ENCODE measurements at places on chromosomes 7 and 10.

- no peak for DNase-seq
Observed at GRCh38 chr7:68537774-68538071, 1060.6 kb upstream of the AUTS2 start.

- no peak for DNase-seq
Observed at GRCh38 chr7:131384286-131384635, 56.6 kb downstream of the MKLN1 start.

DNA sequence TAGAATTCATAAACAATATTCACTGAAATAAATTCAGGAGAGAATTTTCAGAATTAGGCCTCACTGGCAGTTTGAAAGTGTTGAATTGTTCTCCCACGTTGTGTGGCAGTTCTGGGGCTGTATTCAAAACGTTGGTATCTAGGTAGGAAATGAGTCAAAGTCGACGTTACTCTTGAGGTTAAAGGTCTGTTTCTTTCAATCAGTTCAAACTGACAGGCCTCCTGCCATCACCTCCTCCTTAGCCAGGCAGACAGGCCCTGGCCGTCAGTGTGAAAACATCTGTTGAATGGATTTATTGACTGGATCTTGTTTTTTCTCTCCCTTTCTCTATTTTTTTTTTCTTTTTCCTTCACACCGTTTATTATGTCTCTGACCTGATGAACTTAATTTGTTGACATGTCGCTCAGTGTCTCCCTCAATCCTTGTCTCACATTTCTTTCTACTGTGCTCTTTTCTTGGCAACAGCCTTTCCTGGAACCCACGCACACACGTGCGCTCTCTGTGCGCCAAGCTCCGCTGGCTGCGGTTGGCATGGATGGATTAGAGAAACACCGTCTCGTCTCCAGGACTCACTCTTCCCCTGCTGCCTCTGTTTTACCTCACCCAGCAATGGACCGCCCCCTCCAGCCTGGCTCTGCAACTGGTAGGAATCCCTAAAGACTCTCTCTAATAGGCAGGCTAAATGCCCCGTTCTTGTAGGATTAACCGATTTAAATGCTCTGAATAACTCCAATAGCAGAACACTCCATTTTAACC, 231.7 kb downstream of the HDAC9 start:
- DNase-seq, result peak; percentile 77

- DNase-seq, result peak; percentile 44
Observed at GRCh38 chr7:18320971-18321567, 174.5 kb upstream of the HDAC9 start.

- DNase-seq, result no peak
Observed at GRCh38 chr7:112882991-112883390, 92.8 kb upstream of the TMEM168 start.

GRCh38 chr7:106125417-106125816, 13.3 kb upstream of the SYPL1 start:
- no peak for DNase-seq

GRCh38 chr7:115127399-115128021, 205.6 kb downstream of the MDFIC start:
- DNase-seq, result no peak

DNA sequence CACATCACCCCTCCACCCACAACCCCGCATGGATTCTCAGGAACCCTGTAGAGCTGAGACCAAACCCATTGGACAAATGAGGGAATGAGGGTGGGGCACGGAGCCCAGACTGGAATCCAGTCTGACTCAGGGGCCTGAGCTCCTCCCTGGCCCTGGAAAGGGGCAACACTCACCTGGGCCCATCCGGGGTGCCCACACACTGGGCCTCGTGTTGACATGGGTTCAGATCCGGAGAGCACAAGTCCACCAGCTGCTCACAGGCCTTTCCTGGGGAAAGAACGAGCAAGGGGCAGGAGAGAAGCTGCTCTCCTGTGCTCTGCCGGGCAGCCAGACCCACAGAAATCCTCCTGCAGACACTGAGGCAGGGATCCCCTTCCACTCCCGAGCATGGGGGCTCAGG, 172.2 kb downstream of the SLIT1 start:
- DNase-seq, result no peak

DNA sequence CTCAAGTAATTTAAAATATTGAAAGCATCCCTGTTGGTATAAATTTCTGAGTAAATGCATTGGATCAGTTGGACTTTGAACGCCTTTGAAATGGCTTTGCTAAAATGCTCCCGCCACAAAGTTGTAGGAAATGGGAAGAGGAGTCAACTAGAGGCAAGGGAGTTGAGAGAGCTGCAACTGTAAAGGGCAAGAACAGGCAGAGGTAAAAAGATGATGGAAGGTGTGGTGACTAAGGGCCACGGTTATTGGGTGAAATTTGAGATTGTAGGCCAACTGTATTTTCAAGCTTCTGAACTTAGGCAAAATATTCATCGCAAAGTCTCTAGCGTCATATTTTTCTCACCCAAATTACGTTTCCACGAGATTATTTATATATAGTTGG, 595 bp upstream of the SUMF2 start:
- DNase-seq, result no peak

GRCh38 chr7:53340220-53340619, 304.8 kb downstream of the POM121L12 start:
- no peak for DNase-seq

- DNase-seq, result no peak
Observed at GRCh38 chr7:81607987-81608386, 161.9 kb downstream of the HGF start.

DNA sequence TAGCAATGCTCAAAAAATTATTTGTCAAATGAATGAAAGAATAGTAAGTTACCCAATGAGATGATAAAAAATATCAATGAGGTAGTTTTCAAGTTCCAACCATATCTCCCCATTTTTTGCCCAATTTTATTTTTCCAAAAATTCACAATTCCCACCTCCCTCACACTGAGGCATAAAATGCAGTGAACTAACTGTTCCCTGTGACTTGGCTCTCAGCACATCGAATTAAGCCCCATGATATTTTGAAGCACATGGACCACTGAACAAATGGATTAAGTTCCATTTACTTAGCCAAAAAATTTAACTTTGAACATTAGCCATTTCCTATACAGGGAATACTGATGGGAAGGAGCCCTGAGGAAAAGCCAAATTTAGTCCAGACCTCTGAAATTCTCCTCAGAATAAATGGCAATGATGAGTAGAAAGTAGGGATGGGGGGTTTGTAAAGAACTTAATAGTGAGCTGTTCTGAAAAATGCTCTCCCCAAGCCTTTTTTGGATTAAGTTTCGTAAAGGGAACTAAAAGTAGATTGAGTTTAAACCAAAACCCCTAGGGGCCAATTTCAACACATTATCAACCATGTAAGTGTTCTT, 166.3 kb upstream of the GRM3 start:
- DNase-seq, result no peak

DNA sequence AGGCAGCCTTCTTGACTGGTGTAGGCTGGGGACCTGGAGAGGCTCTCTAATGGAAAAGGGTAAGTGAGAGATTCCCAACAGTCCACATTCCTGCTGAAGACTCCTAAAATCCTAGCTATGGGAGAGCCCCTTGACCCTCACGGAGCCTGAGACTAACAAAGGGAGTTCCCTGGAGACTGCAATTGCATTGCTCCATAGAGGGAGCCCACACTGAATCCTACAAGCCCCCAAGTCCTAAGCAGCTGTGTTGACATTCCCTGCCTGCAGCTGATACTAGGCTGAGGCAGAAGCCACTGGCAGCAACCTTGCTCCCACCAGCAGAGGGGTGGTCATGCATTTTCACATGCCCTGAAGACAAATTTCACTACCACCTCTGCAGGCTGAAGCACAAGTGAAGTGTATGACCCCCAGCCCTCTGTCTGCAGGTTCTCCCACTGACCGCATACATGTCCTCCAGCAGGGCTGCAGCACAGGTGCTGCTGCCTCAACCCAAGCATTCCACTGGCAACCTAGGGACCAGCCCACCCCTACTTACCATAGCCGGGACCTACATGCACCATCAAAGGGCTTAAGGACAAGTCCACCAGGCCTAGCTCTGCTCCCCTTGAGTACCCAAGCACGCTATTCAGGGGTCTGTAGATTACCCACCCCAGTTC, 130.3 kb upstream of the SLC13A1 start:
- no peak for DNase-seq

DNA sequence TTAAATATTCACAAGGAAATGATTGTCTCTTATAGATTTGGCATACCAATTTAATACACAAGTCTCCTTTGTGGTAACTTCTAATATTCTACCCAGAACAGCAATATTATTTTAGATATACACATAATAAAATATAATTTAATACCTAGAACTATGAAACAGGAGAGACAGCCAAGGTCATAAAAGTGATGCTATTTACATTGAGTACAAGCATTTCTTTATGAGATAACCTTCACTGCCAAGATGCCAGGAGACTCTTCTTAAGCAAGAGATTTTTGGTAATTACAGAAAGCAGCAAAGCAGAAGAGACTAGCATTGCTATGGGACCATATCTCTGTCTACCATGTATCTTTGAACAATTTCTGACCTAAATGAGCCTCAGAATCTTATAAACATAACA, 764.6 kb upstream of the GHITM start:
- no peak for DNase-seq

DNA sequence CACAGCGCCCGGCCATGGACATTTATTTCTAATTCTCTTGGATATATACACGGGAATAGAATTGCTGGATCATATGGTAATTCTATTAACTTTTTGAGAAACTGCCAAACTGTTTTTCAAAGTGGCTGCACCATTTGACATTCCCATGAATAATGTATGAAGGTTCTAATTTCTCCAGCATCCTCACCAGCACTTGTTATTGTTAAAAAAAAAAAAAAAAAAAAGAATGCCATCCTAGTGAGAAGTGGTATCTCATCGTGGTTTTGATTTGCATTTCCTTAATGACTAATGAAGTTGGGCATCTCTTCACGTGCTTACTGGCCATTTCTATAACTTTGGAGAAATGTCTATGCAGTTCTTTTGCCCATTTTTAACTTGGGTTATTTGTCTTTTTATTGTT, 13.5 kb downstream of the CNNM2 start:
- DNase-seq, result no peak

DNA sequence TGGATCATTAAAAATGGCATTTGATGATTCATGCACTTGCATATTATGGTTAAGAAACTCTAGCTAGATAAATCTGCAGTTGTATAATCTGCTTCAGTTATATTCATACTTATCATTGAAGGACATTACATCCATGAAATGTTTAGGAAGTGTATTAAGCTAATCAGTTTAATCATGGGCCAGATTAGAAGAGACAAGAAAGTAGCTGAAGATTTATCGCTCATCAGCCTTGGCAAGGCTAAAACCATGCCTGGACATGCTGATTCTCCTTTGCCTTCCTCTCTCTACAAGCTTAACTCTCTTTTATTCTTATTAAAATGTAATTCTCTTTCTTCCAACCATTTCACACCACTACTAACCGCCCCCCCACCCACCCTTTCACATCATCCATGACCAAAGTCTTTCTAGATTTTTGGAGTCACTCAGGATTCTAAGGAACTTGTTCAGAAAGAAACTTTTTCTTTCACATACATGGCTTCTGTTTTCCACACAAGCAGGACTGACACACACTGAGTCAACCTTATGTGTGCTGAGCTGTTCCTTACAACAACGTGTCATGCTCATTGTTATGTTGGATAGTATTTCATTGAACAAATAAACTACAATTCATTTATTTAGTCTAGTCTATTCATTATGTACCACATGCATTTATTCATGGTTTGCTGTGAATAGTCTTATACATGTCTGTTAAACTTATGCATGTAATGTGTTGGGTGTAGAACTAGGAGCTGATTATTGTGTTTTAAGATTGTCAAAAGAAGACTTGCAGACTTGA, 227.3 kb upstream of the SP8 start:
- no peak for DNase-seq

DNA sequence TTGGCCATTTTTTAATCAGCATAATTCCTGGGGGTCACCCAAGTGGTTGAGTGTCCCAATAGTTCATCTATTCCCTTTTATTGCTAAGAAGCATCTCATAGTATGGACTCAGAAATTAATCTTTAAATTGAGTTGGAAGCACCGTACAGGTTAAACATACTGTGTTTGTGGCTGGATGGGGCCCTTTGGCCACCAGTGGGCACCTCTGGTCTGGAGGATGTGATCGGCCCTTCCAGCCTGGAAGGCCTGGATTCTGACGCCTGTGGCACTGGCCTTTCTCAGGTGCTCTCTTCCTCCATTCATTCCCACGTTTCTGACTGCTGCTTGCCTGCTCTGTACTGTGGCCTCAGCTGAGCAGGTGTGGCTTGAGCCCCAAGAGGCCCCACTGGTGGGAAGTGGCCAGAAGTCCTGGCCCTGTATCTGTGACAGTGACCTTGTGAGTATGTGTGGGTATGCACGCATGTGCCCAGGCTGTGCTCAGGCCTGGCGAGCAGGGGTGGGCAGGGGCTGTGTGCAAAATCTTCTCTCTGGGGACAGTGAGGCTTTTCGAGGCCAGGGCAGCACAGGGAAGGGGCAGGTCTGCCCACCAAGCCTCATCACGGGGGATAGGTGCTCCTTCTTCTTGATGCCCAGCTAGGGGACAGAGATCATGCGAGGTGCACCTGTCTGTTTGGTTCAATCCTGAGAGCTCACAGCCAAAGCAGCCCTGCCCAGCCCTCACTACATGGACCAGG, 30.1 kb downstream of the LDB3 start:
- DNase-seq, result no peak

DNA sequence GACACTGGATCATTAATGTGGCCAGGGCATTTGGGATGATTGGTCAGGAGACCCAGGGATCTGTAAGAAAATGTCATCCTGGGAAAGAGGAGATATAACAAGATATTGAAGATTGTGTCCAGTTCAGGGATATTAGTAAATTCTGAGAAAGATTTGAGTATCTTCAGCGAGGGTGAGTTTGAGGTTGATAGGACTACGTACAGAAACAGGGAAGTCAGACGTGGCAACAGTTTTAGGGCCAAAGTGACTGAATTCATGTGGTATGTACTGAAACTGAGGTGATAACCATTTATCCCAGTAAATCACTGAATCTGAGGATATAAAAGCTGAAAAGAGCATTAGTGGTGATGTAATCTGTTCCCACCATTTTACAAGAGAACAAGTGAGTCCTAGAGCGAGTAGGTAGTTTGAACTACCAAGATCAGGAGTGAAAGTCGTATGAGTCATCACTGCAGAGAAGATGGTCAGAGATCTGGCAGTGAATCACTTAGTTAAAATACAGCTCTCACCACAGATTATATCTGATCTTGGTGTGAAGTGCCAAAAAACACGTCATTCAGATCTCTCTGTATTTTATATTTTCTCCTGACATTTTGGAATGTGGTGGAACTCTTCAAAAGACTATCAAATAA, 220.5 kb downstream of the CDK14 start:
- peak; percentile 97 for DNase-seq

- DNase-seq, result no peak
Observed at GRCh38 chr10:1180071-1180730, 124.0 kb downstream of the WDR37 start.

GRCh38 chr7:149071641-149072437, 18.7 kb downstream of the ZNF786 start:
- DNase-seq, result no peak

GRCh38 chr10:130440494-130440893, 304.3 kb downstream of the GLRX3 start:
- no peak for DNase-seq

DNA sequence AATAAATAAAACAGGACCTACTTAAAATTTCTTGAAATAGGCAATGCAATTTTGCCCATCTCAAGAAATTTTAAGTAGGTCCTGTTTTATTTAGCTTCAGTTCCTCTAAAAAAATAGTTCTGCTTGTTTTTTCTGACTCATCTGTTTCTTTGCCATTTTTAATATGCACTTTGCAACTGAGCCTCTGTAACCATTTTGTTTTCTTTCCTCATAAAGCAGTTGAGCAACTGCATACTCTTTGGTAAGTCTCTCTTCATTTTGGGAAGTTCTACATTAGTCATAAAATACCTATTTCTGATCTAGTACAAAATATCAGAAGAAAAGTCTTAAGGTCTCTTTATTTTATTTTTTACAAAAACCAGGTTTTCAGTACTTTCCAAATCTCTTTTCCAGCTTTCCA, 18.0 kb downstream of the TAS2R40 start:
- DNase-seq, result no peak

All from HT1080 (cell line).